ENCODE measurements at places on chromosomes 6 and 20. TPM values are rescaled to one million over a fixed set of nuclear protein-coding genes. Genes with fewer than 3 reads are reported as not detected.
A peak's percentile ranks its signal among the peaks of the same experiment; 100 is the strongest.

DNA sequence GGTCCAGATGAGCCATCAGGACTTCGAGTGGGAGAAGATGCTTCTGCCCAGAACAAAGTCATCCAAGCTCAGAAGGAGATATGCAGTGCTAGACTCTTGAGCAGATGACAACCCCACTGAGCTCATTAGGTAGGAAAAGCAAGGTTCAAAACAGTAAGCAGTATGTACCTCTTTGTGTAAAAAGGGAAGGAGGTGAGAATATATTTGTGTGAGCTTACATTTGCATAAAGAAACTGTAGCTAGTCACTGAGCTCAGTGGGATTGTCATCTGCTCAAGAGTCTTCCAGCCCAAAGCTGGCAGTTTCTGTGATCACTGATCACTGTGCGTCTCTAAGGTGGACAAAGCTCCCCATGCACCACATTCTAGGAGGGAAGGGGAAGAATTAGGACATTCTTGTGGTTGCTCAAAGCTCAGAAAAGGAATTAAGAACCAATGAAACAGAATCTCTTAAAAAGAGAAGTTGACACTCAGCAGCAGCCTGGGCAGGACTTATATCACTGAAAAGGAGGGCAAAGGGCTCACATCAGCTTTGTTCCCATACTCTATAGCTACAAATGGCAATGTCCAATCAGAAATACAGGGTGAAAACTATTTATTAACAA is 90.0 kb upstream of the MAFB start:
- DNase-seq = no peak

TNFRSF21 gene
- 42.6 TPM for total RNA-seq

DNA sequence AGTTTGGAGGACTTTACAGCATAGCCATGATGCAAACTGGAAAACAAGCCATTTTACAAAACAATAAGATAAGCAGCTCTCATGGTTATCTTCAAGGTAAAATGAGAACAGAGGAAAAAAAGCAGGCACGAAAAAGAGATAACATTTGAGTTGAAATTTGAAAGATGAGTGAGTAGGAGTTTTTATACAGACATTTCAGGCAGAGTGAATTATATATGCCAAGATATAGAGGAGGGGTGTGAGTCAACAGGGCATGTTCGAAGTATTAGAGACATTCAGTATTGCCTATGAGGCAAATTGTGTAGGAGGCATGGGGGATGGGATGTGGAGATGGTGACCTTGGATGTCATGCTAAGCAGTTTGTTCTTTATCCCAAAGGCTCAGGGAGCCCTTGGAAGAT is 240.5 kb upstream of the MAN1A1 start:
- DNase-seq = no peak

DNA sequence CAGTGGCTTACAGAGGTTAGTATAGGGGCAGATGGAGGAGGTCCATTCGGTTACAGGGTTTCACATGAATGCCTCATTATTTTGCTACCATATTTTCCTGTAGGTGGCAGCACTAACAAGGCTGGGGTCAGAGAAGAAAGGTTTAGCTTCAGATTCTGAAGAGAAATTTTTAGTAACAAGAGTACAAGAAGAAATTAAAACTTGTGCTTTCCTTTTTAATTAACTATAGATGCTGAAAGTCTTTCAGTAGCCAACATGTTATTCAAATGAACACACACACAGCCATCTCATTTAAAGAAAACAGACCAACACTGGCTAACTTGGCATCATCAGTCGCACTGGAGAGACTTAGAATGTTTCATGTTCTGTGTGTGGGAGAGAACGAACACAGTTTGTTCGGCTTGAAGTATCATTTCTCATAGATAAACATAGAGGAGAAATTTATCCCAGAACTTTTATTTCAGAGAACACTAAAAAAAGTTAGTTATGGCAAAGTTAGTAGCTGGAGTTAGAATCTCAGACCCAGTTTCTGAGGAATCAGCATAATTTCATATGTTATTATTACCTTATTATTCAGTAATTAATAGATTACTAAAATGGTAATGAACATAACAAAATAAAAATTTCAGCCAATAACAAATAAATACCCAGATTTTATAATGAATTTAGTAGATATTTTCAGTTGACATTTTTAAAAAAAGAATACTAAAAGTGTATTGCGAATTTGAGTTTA is 314.0 kb upstream of the RSPO3 start:
- DNase-seq = no peak

GRCh38 chr6:56642366-56643261 is at the start of gene DST:
DST (minus strand) TSS chr6:56642889.
- DNase-seq = no peak

DNA sequence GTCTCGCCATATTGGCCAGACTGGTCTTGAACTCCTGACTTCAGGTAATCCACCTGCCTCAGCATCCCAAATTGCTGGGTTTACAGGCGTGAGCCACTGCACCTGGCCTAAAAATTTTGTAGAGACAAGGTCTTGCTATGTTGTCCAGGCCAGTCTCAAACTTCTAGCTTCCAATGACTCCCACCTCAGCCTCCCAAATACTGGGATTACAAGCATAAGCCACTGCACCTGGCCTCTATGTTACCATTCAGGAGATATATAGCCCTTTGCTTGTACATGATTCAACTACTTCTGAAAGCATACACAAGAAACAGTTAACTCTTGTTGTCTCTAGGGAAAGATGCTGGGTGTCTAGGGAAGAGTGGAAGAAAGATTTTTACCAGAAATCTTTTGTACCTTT is 19.0 kb upstream of the NCOA3 start:
- no peak for DNase-seq

KHDC1L gene
- 0.78 TPM for total RNA-seq

SYCP2L gene
- 9.8 TPM for total RNA-seq

RNF182 gene
- total RNA-seq = 73.6 TPM

VSX1 gene
- total RNA-seq = not detected

TRIM10 gene
- 0.31 TPM for total RNA-seq

DNA sequence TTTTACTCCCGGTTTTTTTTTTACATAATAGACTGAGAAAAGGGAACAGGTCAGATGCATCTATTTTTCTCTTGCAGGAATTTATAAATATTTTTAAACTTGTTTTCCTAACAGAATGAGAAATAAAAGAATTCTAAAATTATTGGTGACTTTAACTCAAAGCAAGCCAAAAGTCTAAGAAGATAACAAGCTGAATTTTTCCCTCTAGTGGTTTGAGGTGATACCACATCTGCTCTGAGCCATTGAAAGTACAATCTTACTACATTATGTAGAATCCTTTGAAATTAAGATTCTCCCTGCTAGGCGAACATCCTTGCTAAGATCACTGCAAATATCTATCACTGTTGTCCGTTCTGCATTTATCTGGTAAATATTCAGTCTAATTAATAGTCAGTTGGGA is 10.7 kb upstream of the STMND1 start:
- DNase-seq = no peak

LRRC73 gene
- 2.7 TPM for total RNA-seq

DEFB115 gene
- total RNA-seq = not detected

DNA sequence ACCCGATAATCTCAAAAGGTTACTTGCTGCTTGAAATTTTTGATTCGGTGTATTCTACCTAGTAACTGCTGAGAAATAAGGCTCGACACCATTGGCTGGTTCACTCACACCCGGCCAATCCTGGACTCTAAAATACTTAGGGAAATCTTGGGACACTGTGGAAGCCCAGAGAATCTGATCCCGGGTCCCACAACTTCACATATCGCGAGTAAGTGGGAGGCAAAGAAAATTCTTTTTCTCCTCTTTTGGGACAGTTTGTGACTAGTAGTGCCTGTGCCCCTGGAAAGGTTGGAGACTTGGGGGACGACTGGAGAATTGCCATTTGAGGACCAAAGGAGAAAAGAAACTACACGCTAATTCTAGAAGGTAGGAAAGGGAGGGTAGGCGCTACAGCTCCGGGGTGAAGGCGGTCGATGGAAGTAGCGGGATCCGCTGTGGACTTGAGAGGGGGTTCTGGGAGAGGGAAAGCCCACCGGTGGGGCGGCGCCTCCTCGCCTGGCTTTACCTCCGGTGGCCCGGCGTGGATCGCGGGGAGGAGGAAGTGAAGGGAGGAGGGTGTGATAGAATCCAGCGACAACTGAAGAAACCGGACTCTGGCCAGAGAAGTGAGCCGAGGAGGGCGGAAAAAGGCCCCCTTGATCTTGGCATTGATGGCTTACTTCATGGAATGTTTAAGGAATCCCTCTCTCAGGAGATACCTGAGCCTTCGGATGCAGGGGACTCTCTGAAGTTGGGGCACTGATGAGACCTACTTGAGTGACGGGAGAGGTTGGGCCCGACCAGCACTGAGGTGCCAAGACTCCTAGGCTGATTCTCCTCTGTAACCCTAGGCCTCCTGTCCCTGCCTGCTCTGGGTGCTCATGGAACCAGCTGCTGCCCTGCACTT is 18.8 kb upstream of the BTN3A3 start:
- DNase-seq = peak; percentile 64

GRCh38 chr6:20873425-20874190 is 339.4 kb downstream of the CDKAL1 start:
- DNase-seq = no peak

Measured in occipital lobe (tissue), 3 donors.